ENCODE measurements at places on chromosomes 16 and 17.

- no peak for DNase-seq
Observed at GRCh38 chr17:30565073-30565935, 88.1 kb downstream of the GOSR1 start.

- no peak for DNase-seq
Observed at GRCh38 chr16:56988161-56988947, 1.0 kb upstream of the NLRC5 start.

GRCh38 chr16:87323727-87324410 lies 6.7 kb upstream of the C16orf95 start:
- DNase-seq, result no peak

GRCh38 chr16:69113216-69113615 lies 7.8 kb downstream of the HAS3 start:
- no peak for DNase-seq

DNA sequence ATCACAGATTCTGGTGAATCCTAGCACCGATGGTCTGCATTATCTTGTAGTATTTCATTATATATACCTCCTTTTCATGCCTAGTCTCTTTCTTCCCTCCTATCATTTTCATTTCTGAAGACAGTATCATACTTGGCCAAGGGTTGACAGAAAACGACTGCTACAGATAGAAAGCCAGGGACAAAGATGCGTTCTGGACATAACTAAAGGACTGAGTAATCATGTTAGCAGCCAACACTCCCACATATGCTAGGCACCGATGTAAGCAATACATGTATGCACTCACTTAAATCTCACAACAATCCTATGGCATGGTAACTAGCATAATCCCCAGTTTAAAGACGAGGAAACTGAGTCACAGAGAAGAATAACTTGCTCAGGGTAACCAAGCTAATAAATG lies 22.9 kb downstream of the RDM1 start:
- DNase-seq, result no peak

GRCh38 chr17:42618442-42619150 lies 9.1 kb downstream of the TUBG1 start:
- DNase-seq, result no peak

DNA sequence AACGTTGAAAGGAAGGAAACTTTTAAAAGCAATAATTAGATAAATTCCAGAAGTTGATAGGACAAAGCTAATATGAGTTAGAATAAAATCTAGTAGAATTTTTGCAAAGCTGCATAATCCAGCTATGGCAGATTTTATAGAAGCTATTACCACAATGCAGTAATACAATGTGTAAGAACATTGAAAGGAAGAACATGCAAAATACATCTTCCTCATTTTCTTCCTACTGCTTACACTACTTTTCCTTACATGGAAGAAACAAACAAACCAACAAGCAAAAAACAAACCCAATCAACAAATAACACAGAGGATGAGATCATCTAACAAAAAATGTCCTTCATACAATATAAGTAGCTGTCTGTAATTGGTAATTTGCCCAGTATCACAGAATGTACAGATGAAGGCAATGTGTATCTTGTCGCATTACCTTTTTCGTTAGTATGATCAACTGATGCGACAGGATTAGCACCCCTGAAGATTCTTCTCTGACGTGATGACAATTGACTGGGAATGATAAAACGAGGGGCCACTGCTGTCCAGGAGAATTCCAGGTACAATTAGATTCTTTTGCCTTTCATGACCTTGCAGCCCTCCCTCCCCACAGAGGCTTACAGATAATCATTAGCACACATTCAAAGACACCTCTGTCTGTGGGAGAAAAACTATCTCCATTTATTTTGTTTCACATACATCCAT lies 21.2 kb upstream of the LRRC37A start:
- DNase-seq, result no peak

DNA sequence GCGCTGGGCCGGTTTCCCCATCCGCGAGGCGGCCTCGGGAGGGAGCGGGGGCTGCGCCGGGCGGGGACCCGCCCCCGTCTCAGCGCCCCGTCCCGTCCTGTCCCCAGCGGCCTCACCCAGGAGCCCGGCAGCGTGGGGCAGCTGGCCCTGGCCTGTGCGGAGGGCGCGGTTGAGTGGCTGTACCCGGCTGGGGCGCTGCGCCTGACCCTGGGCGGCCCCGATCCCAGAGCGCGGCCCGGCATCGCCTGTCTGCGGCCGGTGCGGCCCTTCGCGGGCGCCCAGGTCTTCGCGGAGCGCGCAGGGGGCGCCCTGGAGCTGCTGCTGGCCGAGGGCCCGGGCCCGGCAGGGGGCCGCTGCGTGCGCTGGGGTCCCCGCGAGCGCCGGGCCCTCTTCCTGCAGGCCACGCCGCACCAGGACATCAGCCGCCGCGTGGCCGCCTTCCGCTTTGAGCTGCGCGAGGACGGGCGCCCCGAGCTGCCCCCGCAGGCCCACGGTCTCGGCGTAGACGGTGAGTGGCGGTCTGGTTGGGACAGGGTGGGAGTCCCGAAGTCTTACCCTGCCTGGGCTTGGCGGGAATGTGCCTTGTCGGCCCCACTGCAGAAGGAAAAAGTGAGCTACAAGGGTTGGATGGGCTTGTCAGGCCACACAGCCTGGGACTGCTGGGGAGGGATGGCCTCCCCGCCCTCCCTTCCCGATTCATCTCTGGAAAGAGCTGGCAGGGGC lies 720 bp downstream of the METRN start:
- no peak for DNase-seq

GRCh38 chr16:67441271-67441753 lies 10.4 kb downstream of the HSD11B2 start:
- no peak for DNase-seq

DNA sequence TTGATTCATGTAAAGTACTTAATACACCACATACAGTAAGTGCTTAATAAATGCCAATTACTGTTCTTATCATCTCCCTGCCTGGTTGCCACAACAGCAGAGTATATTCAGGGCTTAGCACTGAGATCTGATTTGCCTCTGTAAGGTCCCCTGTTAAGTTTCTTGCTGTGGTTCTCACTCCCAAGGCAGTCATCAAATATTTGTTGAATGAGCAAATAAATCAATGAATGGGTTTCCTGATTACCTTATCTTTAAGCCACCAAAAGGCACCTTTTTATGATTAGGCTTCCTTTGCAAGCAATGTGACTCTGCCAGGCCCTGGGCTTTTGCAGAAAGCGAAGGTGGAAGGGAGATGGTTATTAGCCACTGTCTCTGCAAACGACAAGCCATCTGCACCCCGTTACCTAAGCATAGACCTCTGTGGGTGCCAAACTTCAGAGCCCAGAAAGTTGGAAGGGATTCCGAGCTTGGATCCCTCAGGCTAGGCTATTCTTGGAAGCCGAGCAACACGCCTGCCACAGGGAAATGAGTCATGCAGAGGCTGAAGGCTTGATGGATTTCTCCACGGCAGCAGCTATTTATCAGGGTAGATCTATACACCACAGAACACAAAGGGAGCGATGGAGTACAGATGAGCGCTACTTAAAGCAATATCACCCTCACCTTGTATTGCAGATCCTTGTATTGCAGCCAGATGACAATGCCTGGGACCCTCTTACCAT lies 102.0 kb downstream of the GRIN2A start:
- no peak for DNase-seq

DNA sequence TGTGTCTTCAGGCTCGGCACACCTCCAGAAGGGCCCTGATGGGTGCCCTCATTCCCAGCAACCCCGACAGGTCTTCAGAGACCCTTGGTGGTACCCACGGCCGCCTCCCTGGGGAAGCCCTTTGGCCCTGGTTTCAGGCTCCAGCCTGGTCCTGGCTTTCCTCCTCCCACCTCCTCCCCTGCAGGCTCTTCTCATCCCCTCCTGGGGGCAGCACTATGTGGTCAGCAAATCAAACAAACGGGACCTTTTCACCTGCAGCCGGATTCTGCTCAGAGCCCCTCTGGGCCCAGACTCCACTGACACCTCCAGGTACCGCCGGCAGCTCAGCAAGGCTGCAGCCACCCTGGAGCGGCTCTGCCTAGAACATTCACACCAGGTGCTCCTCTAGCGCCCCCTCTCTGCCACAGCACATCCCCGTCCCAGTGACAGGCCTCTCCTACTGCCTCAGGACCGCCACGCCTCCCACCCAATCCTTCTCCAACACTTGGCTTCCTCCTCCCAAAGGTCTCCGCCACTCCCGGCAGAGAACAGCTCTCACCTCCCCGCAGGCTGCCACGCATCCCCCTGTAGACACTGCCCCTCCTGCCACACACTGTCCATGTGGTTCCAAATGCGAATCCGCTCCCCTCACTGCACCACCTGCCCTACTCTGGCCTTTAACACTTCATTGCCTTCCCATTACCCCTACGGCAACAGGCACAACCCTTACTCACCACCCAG lies 12.0 kb downstream of the CORO7 start:
- DNase-seq, result no peak

DNA sequence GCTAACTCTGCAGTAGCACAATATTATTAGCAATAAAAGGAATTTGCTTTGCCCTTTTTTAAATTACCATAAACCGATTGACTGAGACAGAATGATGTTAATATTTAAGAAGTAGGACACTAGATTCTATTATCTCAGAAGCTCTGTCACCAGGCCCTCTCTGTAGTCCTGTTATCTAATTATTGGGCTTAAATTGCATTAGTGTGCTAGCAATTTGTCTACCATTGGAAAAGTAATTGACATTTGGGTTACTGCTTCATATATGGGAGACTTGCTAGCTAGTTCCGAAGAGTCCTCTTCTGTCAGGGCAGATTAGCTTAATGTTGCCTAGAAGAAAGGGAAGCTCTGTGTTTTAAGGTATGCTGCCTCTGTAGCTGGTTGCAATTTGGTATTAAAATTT lies 1107.3 kb upstream of the EEF2KMT start:
- DNase-seq, result no peak

GRCh38 chr16:8675183-8676159 lies 1.1 kb downstream of the ABAT start:
- peak; percentile 44 for DNase-seq

GRCh38 chr16:81713295-81713772 lies 65.8 kb upstream of the PLCG2 start:
- DNase-seq, result no peak

GRCh38 chr16:23155445-23156049 lies 6.3 kb upstream of the USP31 start:
- DNase-seq, result no peak

DNA sequence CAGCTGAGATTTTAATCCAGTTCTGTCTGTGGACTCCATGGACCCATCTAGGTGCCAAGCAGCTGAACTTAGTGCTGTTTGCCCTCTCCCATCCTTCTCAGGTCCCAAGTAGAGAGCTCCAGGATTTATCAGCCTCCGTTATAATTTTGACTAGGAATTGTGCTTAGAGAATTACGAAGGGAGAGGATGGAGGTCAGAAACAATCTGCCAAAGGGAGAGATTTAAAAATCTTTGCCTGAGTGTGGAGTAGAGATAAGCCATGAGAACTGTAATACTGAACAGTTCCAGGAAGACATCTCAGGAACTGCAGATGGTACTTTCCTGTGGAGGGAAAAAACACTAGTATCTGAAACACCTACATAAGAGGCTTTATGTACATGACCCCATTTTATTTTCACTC lies 27.0 kb downstream of the CEP95 start:
- DNase-seq, result no peak

- DNase-seq, result no peak
Observed at GRCh38 chr16:13896543-13897182, 23.3 kb upstream of the ERCC4 start.

- no peak for DNase-seq
Observed at GRCh38 chr16:23499801-23500200, 10.5 kb downstream of the GGA2 start.

GRCh38 chr17:50258647-50259476 lies 15.4 kb upstream of the TMEM92 start:
- no peak for DNase-seq

DNA sequence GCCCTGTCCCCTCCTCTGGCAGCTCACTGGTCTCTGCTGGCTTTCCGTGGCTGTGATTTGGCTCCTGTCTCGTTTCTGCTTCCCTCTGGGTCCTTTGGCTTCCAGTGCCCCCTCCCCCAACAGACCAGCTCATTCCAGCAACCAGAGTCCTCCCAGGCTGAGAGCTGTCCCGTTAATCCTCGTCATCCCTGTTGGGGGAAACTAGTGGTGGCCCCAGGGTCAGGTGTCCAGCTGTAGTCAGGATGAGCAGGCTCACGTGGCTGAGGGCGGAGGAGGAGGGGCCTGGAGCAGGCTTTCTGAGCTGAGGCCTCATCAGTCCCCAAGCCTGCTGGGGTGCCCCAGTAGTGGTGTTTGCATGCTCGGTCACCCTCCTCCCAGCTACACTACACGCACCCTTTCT lies 10.7 kb upstream of the CBX4 start:
- DNase-seq, result no peak

DNA sequence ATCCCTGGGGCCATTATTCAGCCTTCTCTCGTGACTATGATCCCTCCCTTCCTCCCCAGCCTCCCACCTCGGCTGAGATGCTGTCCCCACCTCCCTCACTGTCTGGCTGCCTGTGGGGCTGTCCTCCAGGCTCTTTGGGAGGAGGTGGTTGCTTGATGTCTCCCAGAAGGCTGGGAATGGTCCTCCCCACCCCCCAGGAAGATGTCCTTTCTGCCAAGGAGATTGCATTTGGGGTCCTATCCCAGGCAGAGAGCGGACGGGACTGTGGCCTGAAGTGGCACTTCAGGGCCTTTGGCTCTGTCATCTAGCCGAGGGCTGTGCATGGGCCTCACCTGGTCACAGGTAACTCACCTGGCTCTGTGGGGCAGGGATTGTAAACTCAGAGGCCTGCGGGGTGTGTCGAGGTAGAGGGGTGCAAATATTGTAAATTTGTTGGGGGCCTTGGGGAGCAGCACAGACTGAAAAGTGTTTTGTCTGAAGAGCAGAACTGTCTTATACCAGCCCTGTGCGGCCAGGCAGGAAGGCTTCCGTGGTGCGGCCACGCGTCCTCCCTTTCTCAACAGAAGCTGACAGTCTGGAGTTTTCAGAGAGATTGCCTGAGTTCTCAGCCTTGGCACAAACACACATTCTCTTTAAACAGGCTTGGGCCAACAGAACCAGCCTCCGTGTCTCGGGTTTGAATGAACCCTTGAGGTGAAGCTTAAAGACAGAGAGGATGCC lies 177.9 kb downstream of the SEC14L1 start:
- DNase-seq, result no peak

- DNase-seq, result no peak
Observed at GRCh38 chr17:26962255-26963162, 331.4 kb upstream of the WSB1 start.

- DNase-seq, result peak; percentile 76
Observed at GRCh38 chr17:42312285-42313130, 24.2 kb downstream of the STAT5A start.

DNA sequence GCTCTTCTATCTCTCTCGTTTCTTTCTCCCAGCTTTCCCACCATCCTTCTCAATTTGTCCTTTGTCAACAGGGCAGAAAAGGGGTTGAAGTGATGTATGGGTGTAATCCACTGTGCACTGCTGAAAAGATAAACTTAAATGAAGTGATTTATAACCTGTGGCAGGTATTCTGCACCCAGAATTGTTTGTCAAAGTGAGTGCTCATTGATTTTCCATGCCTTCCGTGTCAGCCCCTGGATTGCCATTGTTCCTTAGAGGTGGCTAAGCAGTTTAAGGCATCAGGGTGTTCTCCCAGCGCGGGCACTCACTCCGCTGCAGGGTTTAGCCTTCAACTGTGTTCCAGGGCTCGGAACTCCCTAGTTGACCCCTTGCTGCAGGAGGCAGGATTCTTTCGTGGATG lies 82.9 kb downstream of the PITPNC1 start:
- no peak for DNase-seq
